ENCODE measurements at places on chromosomes 13 and 19. TPM values are rescaled to one million over a fixed set of nuclear protein-coding genes. Genes with fewer than 3 reads are reported as not detected.

DNA sequence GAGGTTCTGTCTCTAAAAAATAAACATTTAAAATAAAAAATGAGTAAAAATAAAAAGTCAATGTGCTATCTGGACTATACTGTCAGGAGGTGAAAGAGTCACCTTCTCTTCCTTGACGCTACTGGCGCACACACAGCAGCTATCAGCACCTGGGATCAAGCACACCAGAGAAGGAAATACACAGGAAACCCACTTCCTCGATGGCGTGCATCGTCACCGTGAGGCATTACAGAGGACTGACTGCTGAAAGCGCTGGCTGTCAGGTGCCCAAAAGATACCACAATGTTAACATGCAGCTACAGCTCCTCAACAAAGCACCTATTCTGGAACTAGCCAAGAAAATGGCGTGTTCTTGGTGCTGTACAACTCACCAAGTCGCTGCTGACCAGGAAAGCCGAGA is 6.1 kb downstream of the SLC35E1 start:
- peaks cover 67% of the 10 kb centered on the region for H3K36me3 ChIP-seq
- peaks cover 2% of the 10 kb centered on the region for H3K4me1 ChIP-seq
- no peaks in the 10 kb centered on the region for H3K27me3 ChIP-seq
- no peak for DNase-seq
- H3K4me3 ChIP-seq = no peak overlapping the region

- H3K4me1 ChIP-seq = peaks cover 12% of the 10 kb centered on the region
- H3K36me3 ChIP-seq = peaks cover 66% of the 10 kb centered on the region
- no peak overlapping the region for H3K4me3 ChIP-seq
- H3K27me3 ChIP-seq = no peaks in the 10 kb centered on the region
Observed at GRCh38 chr19:1373534-1374249, 10.0 kb upstream of the NDUFS7 start.

- H3K4me3 ChIP-seq = no peak overlapping the region
- H3K4me1 ChIP-seq = no peaks in the 10 kb centered on the region
- DNase-seq = no peak
Observed at GRCh38 chr19:31531326-31531725, 182.1 kb upstream of the TSHZ3 start.

GRCh38 chr19:45507872-45508416 is 665 bp downstream of the VASP start:
- peak overlapping the region; percentile 88 for H3K4me3 ChIP-seq
- H3K27ac ChIP-seq = peak overlapping the region; percentile 95
- H3K27me3 ChIP-seq = no peaks in the 10 kb centered on the region
- H3K4me1 ChIP-seq = peaks cover 15% of the 10 kb centered on the region
- DNase-seq = no peak
- no peaks in the 10 kb centered on the region for H3K36me3 ChIP-seq

GRCh38 chr19:1416014-1416841 is 8.8 kb downstream of the DAZAP1 start:
- peaks cover 34% of the 10 kb centered on the region for H3K36me3 ChIP-seq
- H3K27ac ChIP-seq = peak overlapping the region; percentile 96
- no peak overlapping the region for H3K4me3 ChIP-seq
- H3K27me3 ChIP-seq = no peaks in the 10 kb centered on the region

- no peak overlapping the region for H3K27ac ChIP-seq
- H3K4me3 ChIP-seq = no peak overlapping the region
- DNase-seq = no peak
- peaks cover 42% of the 10 kb centered on the region for H3K27me3 ChIP-seq
- H3K4me1 ChIP-seq = no peaks in the 10 kb centered on the region
Observed at GRCh38 chr19:39084732-39085080, 538 bp downstream of the ACP7 start.

- no peaks in the 10 kb centered on the region for H3K4me1 ChIP-seq
- H3K4me3 ChIP-seq = no peak overlapping the region
- no peak overlapping the region for H3K27ac ChIP-seq
- DNase-seq = no peak
Observed at GRCh38 chr13:74035896-74036295, 98.3 kb downstream of the KLF12 start.

DNA sequence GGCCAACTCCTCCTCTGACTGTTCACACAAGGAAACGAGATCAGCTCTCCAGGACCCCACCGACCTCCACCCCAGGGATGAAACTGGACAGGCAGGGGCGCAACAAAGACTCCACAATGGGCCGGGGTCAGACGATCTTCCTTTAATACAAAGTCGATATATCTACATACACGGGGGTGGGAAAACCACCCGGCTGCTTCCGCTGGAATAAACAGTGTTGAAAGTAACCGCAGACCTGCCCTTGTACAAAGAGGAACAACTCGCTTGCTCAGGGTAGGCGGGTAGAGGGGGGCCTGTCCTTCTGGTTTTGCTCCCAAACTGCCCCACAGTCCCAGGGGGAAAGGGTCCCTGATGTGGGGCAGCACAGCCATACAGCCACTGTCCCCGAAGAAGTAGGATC is 135.2 kb downstream of the PTPRS start:
- H3K27ac ChIP-seq = no peak overlapping the region
- H3K4me3 ChIP-seq = no peak overlapping the region
- no peaks in the 10 kb centered on the region for H3K27me3 ChIP-seq

- no peaks in the 10 kb centered on the region for H3K36me3 ChIP-seq
- no peak overlapping the region for H3K27ac ChIP-seq
- DNase-seq = no peak
- H3K4me1 ChIP-seq = no peaks in the 10 kb centered on the region
- no peaks in the 10 kb centered on the region for H3K27me3 ChIP-seq
Observed at GRCh38 chr19:15680478-15681322, 7.8 kb downstream of the CYP4F12 start.

GRCh38 chr19:21398851-21399250 is 1.9 kb downstream of the ZNF493 start:
- H3K27ac ChIP-seq = no peak overlapping the region
- H3K4me3 ChIP-seq = no peak overlapping the region
- no peak for DNase-seq
- H3K36me3 ChIP-seq = no peaks in the 10 kb centered on the region
- H3K27me3 ChIP-seq = no peaks in the 10 kb centered on the region

DNA sequence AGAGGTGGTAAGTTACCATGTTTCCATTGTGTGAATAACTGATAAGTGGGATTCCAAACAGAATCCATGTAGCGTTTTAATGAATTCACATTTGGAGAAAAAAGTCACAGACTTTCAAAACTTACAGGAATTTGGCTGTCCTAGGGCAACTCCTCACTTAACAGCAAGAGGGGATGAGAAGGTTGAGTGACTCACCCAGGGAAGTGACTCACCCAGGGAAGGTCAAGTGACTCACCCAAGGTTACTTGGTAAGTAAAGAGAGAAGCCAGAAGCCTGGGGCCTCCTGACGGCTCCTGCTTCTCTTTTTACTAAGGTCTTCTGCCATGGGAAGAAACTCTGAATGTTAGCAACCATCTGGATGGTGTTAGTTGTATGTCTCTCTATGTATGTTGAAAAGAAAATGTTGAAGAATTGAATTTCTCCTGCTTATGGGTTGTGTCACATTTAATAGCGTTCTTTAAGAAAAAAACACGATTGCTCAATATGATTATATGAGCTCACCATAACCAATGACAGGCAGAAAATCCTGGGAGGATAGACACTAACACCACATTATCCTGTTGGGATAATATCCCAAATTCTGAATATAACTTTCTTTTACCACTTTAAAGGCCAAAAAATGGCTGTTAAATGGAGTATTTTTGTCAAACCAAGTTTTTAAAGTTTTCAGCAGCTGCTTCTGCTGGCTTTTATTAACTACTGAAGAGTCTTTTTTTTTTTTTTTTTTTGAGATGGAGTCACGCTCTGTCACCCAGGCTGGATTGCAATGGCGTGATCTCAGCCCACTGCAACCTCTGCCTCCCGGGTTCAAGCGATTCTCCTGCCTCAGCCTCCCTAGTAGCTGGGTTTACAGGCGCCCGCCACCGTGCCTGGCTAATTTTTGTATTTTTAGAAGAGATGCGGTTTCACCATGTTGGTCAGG is 195.6 kb downstream of the GGACT start:
- peaks cover 21% of the 10 kb centered on the region for H3K4me1 ChIP-seq
- H3K27me3 ChIP-seq = no peaks in the 10 kb centered on the region
- H3K27ac ChIP-seq = peak overlapping the region; percentile 50
- peak; percentile 92 for DNase-seq
- no peaks in the 10 kb centered on the region for H3K36me3 ChIP-seq

DNA sequence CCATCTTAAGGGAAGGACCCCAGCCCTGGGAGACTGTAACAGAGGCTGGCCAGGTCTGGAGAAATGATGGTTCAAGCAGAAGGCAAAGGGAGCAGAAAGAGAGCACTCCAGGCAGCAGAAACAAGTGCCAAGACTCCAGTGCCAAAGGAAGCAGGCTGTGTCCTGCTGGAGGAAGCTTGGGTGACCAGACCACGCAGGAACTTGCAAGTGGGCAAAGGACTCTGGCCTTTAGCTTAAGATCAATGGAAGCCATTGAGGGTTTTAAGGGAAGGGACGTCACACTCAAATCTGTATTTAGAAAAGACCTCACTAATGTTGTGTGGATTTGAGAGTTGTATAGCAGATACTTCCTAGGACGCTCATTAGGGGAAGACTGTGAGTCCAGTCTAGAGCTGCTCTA is 95.5 kb downstream of the MIPEP start:
- H3K4me3 ChIP-seq = no peak overlapping the region
- no peaks in the 10 kb centered on the region for H3K27me3 ChIP-seq
- H3K36me3 ChIP-seq = no peaks in the 10 kb centered on the region
- no peak overlapping the region for H3K27ac ChIP-seq

DNA sequence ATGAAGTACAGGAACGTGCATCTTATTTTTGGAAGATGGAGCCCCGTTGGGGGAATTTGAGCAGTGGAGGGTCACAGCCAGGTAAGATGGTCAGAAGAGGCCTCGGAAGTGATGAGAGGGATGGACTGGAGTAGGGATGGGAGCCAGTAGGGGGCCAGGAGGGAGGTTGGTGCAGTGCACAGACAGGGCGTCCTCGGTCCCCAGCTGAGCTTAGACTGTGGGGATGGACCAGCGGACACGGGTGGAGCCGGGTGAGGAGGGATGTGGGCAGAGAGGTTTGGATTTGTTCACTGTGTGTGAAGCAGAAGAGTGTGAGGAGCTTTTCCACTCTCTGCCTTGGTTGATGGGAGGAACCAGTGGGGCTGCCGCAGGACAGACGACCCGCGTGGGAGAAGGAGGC is 10.6 kb downstream of the RPS9 start:
- H3K36me3 ChIP-seq = no peaks in the 10 kb centered on the region
- H3K27ac ChIP-seq = no peak overlapping the region
- peaks cover 44% of the 10 kb centered on the region for H3K4me1 ChIP-seq

DNA sequence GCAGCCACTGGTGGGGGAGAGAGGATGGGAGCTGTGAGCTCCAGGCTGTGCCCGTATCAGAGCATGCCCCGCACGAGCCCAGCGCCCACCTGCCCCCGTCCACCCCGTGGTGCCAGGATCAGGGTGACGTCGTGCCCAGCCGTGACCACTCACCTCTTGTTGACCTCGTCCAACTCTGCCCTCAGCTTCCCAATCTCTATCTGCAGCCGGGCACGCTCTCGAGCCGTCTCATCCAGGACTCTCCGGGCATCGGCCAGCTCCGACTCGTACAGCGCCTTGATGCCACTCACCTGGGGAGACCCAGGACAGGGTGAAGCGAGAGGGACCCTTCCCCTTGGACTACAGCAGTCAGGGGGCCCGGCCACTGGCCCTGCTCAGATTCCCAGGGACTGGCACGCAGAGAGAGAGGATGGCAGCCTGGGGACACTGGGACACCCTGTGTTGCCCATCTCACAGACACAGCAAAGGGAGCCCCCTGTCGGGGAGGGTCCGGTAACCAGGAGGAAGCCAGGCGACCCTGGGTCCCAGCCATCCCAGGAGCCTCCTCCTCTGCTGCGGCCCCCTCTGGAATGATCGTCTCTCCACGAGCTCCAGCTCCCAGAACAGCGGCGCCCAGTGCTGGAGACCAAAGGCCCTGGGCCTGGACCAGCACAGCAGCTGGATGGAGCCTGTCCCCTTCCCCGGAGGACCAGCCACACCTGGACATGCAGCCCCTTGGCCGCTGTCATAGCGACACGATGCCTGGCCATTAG is 12.3 kb downstream of the LMNB2 start:
- DNase-seq = no peak
- no peak overlapping the region for H3K4me3 ChIP-seq
- H3K27me3 ChIP-seq = no peaks in the 10 kb centered on the region
- H3K27ac ChIP-seq = no peak overlapping the region
- H3K36me3 ChIP-seq = peaks cover 4% of the 10 kb centered on the region

GRCh38 chr19:15672580-15673175 is at the start of gene CYP4F12:
Gene CYP4F12 (plus strand): TSS chr19:15673087. CDS start chr19:15673530, 443 bp downstream.
- H3K4me1 ChIP-seq = peaks cover 6% of the 10 kb centered on the region
- peak; percentile 92 for DNase-seq
- H3K27ac ChIP-seq = no peak within 1 kb of the TSS

- no peak for DNase-seq
- H3K4me1 ChIP-seq = peaks cover 3% of the 10 kb centered on the region
- no peak overlapping the region for H3K27ac ChIP-seq
- H3K4me3 ChIP-seq = no peak overlapping the region
- peaks cover 4% of the 10 kb centered on the region for H3K27me3 ChIP-seq
Observed at GRCh38 chr13:44022196-44022595, 142.5 kb downstream of the LACC1 start.

GRCh38 chr19:47628078-47628771 is 19.3 kb downstream of the BICRA start:
- H3K27ac ChIP-seq = no peak overlapping the region
- H3K36me3 ChIP-seq = no peaks in the 10 kb centered on the region
- peaks cover 22% of the 10 kb centered on the region for H3K4me1 ChIP-seq
- no peak overlapping the region for H3K4me3 ChIP-seq

DNA sequence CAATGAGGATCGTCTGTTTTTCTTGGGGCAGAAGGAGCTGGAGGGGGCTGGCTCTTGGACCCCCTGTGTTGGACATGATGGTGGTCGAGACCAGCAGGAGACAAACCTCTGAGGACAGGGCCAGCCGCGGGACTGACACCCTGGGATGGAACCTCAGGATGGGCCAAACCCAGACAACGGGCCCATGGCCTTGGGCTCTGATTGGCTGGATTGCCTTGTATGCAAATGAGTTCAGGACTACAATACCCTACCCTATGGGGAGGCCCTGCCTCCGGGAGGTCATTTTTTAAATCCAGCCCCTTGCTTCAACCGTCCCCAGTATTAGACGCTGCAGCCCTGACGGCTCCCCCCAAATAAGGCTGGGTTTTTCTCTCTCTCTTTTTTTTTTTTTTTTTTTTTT is 22.0 kb downstream of the SLC5A5 start:
- no peak overlapping the region for H3K27ac ChIP-seq
- no peak overlapping the region for H3K4me3 ChIP-seq
- H3K27me3 ChIP-seq = peaks cover 5% of the 10 kb centered on the region
- H3K4me1 ChIP-seq = no peaks in the 10 kb centered on the region
- no peak for DNase-seq
- no peaks in the 10 kb centered on the region for H3K36me3 ChIP-seq

Gene TECR
- 226 TPM for total RNA-seq

Gene B3GNT3
- not detected for total RNA-seq

Gene HPN
- 0.35 TPM for total RNA-seq

Gene GJB2
- 0.28 TPM for total RNA-seq

Gene DMKN
- total RNA-seq = 39.4 TPM

Gene PLK5
- total RNA-seq = not detected

Gene RASIP1
- total RNA-seq = 17.3 TPM

Gene ZNF430
- total RNA-seq = 14.3 TPM

Gene PBX4
- total RNA-seq = not detected

Gene KLK12
- not detected for total RNA-seq

Gene PRR36
- total RNA-seq = 5.2 TPM

Gene OR7A5
- 0.41 TPM for total RNA-seq

Gene CEACAM6
- total RNA-seq = not detected

All from adrenal gland (tissue), 19 donors.